Activated CD4-positive, alpha-beta T cell treated with anti-CD3 and anti-CD28 coated beads for 24 hours (primary cell): ENCODE measurements at places on chromosomes 2 and 18.

GRCh38 chr2:218172845-218173244 is 6.1 kb upstream of the CXCR1 start:
- no peak for DNase-seq

DNA sequence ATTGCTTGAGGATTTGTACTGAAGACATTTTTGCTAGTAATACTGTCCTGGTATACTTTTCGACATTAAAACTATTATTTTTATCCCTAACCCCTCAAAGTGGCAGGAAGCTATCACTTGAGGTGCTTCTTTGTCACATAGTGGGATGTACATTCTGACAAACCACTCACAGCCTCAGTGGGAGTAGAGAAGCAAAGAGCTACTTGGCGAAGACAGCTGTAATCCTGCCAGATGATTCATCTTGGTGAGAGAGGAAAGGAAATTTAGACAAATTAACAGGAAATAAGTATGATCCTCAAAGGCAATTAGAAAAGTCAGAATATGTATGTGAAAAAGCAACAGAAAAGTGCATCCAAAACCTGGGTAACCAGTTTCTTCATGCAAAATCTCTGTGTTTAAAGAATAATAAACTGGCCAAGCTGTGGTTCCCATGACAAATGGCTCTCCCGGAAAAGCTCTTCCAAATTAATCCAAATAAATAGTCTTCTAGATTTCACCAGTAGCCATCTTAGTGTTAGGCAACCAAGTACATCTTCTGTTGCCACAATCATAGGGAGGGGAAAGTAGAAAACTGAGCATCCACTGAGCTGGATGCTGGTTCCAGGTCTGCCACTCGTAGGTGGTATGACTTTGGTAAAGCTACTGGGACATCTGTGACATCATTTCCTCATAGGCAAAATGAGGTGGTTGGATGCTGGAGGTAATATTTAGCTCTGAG is 308.0 kb upstream of the LYPD1 start:
- no peak for DNase-seq

DNA sequence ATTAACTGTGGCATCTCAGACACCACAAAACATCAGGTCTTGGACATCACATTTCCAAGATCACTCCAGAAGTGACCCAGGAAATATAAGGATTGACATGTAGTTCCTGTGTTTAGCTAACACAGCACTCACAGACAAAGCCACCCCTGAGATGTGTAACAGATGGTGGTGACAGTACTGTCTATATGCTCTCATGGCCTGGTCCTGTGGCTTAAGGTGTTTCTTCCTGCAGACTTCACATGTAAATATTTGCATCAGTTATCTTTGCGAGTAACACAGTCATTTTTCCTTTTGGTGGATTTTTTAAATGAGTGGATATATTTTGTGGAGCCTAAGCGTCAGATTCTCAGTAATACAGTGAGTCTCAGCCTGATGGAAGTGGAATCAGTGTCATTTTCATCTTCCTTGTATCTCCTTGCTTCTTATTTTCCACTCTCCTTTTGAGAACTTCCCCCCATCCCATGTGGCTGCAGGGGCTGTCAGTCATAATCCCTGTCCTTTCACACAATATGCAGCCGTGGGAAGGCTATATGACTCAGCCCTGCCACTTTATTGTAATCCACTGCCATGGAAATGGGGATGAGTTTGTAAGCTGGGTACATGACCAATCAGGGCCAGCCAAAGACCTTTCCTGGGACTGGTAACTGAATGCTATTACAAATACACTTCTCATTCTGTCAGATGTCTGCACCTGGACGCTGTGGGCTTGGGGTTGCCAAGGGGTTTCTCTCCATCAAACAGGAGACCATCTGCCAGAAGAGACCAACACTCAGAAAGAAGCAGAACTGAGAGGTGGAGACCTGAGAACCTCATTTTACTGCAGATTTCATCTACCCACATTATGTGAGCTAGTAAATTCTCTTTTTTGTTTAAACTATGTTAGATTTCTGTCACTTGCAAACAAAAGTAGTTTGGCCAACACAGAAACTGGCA is 74.3 kb downstream of the ICOS start:
- DNase-seq = no peak

GRCh38 chr2:21424375-21424774 is 300.6 kb downstream of the TDRD15 start:
- DNase-seq = no peak

DNA sequence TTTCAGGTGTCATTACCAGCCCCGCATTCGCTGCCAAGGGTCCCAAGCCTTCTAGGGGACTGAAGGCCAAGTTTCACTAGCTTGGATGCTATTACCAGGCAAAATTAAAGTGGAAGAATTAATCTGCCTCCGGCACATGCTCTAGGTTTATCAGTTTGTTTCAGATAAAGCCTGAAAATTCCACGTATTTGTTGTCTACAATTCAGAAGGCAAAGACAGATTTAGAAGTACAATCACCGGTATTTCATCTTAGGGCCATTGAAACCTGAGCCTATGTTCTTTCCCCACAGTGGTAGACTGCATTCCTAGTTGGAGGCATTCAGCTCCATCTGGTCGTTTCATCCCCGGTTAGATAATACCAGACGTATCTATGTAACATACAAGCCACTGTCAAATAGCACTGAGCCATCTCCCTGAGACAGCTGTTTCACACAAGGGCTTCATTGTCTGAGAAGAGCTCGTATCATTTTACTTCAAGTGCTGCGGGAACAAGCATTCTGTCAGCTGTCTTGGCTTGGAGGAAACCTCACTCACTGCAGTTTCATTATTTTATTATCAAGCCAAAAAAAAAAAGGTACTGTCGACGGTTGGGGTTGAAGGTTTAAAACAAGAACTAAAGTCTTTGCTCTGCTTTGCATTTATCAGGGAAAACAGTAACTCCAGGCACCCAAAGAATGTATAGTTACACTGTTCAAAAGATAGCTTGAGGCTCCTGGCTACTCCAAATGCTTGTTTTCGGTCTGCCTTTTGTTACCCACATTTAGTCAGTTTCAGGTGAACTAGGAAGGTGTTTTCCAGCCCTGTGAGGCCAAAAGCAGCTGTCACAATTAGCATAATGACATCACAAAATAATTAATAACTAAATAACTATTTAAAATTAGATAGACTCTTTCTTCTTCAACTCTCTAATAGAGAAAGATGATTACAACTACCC is 76.7 kb downstream of the TGIF1 start:
- no peak for DNase-seq

GRCh38 chr2:134231301-134231964 is 22.4 kb upstream of the MGAT5 start:
- DNase-seq = no peak

GRCh38 chr2:212538305-212539071 is at the start of gene ERBB4:
Gene ERBB4 (minus strand): TSS chr2:212538802. CDS start chr2:212538530, 272 bp downstream.
- DNase-seq = no peak

DNA sequence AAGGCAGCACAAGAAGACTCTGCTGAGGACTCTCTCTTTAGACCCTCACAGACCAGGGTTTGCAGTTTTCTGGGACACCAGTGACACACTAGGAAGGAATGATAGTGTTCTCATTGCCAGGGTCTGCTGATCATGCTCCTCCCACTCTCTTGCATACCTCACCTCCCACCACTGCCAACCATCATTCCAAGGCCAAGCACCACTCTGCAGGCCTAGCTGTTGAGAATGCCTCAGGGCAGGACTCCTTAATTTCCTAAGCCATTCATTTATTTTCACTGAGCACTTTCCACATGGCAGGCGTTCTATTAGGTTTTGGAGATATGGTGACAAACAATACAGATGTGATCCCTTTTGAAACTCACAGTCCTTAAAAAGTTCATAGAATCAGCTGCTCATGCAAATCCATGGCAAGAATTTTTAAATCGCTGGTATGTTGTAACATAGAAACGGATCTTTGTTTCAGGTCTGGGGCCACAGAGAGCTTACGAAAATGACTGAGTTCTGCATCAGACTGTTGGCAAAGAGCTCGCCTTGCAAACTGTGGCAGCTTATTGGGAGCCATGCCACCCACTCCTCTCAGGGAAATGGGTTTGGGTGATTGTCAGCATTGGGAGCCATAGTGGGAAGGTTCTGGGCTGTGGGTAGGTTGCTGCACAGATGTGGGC is 78.5 kb downstream of the XDH start:
- no peak for DNase-seq

- DNase-seq = no peak
These were observed 162.8 kb downstream of the RBM43 start for GRCh38 chr2:151098841-151099240.

DNA sequence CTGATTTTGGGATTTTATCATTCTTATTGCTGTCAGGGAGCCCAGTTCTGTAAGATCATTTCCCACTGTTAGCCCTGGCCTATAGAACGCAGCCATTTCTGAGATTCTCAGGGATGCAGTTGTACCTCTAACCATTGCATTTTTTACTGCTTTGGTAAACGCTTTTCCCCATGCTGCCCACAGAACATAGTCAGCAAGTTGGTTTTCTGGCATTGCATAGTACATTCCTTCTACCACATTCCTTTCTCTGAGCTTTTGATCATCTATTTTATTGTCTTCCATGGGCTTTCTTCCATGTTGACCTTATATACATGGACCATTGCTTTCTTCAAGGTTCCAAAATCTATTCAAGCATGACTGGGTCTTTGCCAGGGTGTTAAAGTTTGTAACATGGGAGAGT is 86.8 kb upstream of the ST6GAL2 start:
- DNase-seq = no peak

GRCh38 chr2:99780276-99780675 is 290.5 kb upstream of the REV1 start:
- DNase-seq = no peak

DNA sequence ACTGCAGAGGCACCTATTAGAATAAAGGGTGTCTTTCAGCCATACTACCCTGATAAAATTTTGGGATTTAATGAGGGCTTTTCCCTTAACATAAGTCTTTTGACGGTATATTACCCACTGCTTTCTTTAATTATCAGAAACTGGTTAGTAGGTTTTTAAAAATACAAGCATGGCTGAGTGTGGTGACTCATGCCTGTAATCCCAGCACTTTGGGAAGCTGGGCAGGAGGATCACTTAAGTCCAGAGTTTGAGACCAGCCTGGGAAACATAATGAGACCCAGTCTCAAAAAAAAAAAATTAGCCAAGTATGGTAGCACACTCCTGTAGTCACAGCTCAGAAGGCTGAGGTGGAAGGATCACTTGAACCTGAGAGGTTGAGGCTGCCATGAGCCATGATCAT is 16.1 kb downstream of the CPSF3 start:
- DNase-seq = no peak

DNA sequence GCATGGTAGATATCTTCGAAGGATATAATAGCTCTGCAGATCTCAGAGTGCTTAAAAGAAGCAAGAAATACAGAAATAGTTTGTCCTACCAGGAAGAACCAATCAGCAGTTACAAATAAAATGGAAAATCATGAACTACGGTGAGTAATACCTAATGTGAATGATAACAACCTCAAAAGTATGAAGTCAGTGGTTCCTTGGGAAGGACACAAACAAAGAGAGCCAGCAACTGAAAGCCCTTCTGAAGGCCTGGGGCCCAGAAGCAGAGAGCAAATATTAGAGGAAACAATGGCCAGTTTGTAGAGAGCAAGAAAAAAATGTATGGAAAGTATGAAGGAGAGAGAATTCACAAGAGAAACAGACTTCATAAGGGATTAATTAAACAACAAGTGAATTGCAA is 226.8 kb upstream of the CHST9 start:
- DNase-seq = no peak

- DNase-seq = no peak
These were observed 80.4 kb upstream of the RNU4ATAC start for GRCh38 chr2:121450301-121450700.

DNA sequence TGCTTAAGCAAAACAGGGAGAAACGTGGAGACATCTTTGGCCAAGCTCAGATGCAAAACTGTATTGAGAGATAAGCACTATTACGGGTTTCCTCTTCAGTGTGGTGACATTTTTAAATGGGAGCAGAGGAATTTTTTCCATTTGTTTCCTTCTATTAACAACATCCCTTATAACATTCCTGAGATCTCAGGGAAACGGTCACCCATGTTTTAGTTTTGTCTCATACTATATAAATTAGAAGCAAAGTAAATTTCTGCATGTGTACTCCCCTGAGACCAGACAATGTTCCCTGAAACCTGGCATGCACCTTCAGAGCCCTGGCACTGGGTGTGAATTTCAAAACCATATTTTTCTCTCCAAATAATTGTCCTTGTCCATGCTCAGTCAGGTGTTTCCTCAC is 57.6 kb upstream of the RNF152 start:
- DNase-seq = no peak

DNA sequence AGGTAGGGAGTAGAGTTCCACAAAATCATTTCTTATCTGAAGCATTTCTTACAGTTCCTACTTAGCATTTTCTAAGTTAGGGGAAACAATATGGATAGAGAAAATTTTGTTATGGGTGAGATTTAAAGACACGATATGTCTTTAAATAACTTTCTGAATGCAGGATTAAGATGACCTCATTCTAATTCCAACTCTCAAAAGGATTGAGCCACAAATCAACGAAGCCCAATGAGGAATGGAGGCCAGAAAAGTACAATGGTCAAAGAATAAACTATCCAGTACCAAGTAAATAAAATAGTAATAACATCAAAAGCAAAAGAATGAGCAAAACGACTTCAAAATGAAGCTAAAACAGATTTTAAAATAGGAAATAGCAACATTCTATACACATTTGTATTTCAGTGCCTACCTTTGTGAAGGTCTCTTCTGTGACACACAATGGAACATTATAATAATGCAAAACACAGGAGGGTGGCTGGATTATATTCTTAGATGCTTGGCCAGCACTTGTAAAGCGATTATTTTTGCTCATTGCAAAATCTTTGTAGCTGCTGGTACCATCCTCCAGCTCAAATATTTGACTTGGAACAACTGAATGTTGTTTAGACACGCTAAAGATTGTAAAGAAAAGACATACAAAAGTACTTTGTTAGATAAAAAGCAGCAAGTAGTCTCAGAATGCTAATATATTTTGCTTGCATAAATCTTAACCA is 33.8 kb downstream of the HNRNPLL start:
- DNase-seq = no peak

- DNase-seq = no peak
These were observed 25.0 kb upstream of the KDM3A start for GRCh38 chr2:86416146-86416545.

DNA sequence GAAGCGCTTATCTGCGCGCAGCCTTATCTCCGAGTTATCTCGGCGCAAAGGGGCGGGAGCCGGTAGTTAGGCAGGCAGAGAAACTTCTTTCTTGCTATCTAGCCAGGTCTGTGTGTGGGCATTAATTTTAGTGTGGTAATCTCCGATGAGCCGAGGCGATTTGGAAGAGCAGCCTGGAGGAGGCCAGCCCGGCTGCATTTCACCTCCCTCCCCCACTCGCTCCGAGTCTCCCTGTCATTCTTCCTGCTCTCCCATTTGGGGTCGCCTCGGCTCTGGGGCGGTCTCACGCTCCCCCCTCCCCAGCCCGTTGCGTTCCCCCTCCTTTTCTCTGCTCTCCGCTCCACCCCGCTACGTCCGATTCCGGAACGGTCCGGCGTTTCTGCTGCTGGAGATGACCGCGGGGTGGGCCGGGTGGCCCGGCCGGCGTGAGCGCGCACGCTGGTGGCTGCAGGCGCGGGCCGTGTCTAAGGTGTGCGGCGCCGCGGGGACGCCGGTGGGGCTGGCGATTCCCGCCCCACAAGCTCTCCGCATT is 566 bp downstream of the GATA6 start:
- DNase-seq = no peak
